ENCODE measurements at places on chromosomes 2 and 18. TPM values are rescaled to one million over a fixed set of nuclear protein-coding genes. Genes with fewer than 3 reads are reported as not detected.

Gene CTNNA2
- not detected for total RNA-seq

Gene ATP6V1C2
- total RNA-seq, result under 0.01 TPM

Gene TTLL4
- total RNA-seq, result 12.1 TPM

Gene SCYGR6
- total RNA-seq, result not detected

Gene LINC00305
- not detected for total RNA-seq

Gene STPG4
- total RNA-seq, result 0.20 TPM

Gene PSMA8
- not detected for total RNA-seq

Gene PSTPIP2
- 3.5 TPM for total RNA-seq

All from subcutaneous preadipocyte (primary cell).